GM23248 (cell line): ENCODE measurements at places on chromosomes 3 and 15.

GRCh38 chr3:131329774-131330173 lies 51.8 kb upstream of the NUDT16 start:
- no peak for DNase-seq

DNA sequence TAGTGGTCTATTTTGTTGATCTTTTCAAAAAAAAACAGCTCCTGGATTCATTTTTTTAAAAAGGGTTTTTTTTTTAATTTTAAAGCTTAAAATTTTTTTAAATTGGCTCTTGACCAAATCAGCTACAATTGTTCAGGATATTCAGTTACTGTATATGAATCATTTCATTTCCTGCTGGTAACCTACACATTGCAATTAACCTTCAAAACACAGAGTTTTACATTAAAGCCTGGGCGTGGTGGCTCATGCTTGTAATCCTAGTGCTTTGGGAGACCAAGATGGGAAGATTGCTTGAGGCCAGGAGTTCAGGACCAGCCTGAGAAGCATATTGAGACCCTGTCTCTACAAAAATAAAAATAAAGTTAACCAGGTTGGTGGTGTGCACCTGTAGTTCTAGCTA lies 163.4 kb downstream of the ALDH1A2 start:
- DNase-seq = no peak

- DNase-seq = no peak
These were observed 48.7 kb downstream of the GPD1L start for GRCh38 chr3:32155117-32155516.

DNA sequence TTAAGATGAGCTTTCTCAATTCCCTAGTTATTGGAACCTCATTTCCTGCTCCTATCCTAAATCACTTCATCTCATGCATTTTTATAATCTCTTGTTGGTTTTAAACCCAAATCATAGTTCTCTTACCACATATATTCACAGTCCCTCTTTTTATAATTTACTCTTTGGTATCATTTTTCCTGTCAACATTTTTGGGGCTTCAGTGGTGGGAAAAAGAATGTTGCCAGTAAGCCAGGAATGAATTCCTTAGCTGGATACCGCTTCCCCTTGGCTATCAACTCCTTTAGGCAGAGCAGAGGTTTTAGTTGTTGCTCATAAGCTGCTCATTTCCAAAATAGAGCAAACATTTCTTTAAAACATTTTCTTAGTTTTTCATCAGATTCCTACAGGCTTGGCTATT lies 112.3 kb downstream of the GALK2 start:
- peak; percentile 75 for DNase-seq

DNA sequence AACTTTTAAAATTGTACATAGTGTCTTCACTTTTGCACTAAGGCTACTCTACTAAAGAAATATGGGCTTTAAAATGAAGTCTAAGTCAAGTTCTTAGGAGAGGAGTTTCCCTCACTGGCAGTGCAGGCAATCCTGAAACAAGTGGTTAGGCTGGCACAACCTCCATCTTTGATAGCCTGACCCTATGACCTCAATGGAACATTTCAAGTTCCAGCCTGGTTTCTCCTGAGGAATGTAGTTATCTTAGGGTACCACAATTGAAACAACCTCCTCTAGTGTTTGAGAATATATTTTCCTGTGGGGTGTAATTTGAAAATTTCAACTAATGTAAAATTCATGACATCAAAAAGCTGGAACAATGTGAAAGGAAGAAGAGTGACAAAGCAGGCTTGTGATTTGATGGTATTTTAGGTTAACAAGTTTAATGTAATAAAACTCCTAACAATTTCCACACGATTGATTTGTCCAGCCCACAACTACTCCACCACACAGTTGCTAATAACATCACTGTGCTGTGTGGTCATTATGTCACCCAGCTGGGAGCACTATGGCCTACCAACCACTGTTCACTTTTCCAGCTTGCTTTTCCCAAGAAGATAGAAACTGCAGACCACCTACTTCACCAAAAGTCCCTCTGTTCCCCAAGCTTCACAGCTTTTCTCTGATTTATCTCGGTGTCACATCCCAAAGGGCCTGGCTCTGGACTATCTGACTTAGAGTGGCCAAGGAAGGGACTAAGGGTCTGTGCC lies 1.8 kb downstream of the WWTR1 start:
- DNase-seq = peak; percentile 62

DNA sequence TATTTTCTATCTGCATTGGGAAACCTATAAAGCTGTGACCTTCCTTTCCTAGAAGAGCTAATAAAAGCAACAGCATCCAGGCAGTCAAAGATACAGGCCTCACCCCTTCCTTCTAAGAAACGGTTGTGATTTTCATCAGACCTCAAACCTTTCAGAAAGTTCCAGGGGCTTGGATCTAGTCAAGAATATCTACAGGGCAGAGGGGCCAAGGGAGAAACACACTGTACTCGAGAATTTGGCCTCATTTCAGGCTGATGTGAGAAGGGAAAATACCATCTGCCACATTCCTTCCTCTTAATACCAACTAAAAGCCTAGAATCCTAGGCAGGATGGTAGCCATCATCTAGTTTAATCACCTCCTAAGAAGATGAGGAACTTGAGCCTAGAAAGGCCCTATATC lies 24.5 kb upstream of the BCL6 start:
- DNase-seq = no peak

DNA sequence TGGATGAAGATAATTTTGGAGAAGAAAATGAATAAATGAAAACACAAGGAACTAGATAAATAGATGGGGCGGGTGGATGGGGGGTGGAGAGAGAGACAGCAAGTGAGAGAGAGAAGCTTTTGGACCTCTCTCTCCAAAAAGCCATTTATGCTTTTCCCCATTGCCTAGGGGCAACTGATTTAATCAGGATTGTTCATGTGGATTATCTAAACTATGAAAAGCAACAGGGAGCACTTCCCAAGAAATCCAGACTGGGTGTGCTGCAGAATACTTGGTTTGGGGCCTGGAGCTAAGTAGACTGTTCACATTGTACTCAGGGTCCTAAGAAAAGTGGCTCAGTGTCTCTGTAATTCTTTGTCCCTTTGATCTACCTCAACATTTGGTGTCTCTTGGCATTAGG lies 367.0 kb downstream of the TIGIT start:
- DNase-seq = no peak

DNA sequence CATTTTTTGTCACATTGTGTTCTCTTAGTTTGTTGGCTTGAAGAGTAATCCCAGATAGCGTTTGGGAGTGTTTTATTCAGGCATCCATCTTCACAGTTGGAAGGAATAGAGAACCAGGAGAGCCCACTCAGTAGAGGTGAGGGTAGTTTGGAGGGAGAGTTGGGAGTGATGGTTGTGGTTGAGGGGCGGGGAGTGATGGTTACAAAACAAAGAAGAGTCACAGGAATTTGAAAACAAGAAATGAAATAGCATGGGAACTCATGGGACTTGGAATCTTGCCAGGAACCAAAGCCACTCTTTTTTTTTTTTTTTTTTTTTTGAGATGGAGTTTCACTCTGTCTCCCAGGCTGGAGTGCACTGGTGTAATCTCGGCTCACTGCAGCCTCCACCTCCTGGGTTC lies 36.3 kb downstream of the DUT start:
- DNase-seq = peak; percentile 55

DNA sequence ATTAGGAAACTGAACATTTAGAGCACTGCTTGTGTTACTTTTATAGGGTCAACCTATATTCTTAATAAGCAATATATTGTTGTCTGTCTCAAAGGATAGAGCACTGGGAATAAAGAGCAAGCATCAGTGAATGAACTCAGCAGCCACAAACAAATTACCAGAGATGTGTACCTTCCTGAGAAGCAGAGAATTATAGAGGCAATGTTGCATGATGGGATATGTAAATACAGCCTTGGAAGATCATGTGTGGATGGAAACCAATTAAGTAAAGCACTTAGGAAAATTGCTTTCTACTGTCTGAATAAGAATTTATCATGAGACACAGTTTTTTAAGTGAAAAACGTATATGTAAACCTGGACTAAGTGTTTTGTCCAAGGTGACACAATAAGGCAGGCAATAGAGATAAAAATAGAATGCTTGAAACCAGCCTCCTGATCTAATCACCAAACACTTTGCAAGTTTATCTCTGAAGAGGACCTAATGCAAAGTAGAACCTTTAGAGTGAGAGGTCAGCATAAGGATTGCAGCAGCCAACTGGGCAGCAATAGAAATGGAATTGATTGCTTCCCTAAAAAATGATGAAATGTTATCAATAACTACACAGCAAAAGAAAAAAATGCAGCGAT lies 848.0 kb downstream of the TUSC7 start:
- DNase-seq = no peak

- no peak for DNase-seq
These were observed 50.3 kb downstream of the APBA2 start for GRCh38 chr15:28936081-28936480.

- no peak for DNase-seq
These were observed 18.5 kb downstream of the TRANK1 start for GRCh38 chr3:36926292-36926897.

DNA sequence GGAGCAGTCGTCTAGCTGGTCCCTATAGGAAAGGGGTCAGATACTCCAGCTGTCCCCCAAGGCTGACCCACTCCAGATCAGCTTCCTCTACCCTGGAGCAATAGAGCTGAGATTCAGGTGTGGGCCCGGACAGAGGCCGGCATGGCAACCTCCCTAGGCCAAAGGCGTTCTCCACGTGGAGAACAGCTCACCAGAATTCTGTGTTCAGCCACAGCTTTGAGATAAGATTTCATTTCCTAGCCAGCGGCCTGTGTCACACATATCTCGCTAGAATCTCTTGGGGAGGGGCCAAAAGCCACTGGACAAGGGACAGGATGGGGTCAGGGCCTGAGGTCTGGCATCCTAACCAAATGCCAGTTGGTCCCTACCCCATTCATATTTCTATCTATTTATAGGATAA lies 20.1 kb downstream of the SRGAP3 start:
- DNase-seq = no peak

DNA sequence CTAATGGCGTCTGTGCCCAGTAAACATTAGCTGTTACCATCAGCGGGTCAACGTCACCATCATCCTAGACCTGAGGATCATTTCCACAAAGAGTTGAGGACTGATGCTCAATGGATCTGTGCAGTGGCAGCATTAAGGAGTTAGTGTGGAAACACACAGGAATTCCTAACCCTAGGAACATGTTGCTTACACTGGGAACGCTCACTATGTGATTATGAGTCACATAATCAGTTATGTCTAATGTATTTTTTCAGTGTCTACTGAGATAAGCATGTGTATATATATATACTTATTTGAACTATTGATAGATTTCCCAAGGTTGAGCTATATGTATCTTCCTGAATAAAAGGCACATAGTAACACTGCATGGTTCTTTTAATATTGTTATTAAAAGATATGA lies 19.0 kb downstream of the ARNT2 start:
- DNase-seq = peak; percentile 21

DNA sequence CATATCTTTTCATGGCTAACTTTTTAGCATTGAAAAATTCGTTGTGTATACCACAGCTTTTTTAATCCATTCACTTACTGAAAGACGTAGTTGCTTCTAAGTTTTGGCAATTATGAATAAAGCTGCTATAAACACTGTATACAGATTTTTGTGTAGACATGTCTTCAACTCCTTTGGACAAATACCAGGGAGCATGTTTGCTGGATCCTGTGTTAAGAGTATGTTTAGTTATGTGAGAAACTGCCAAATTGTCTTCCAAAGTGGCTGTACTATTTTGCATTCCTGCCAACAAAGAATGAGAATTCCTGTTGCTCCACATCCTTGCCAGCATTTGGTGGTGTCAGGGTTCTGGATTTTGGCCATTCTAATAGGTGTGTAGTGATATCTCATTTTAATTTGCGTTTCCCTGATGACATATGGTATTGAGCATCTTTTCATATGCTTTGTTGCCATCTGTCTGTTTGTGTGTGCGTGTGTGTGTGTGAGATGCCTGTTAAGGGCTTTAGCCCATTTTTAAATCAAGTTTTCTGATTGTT lies 87.5 kb downstream of the TNFAIP8L3 start:
- no peak for DNase-seq

DNA sequence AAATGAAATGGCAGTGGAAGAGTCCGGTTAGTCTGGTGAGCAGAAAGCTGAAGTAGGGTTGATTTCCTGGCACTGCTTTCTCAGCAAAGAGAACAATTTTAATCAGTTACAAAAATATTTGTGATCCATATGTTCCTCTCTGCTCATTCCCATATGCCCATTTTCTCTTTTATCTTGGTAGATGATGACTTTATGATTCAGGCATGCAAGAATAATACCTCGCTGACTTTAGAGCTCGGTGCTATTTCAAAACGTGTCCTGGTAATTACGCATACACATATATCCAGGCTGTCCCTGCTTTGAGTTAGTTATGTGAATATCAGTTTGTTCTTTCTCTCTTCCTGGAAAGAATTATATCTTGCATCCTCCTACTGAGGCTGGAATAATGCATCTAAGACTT lies 38.5 kb downstream of the ARPP21 start:
- no peak for DNase-seq

DNA sequence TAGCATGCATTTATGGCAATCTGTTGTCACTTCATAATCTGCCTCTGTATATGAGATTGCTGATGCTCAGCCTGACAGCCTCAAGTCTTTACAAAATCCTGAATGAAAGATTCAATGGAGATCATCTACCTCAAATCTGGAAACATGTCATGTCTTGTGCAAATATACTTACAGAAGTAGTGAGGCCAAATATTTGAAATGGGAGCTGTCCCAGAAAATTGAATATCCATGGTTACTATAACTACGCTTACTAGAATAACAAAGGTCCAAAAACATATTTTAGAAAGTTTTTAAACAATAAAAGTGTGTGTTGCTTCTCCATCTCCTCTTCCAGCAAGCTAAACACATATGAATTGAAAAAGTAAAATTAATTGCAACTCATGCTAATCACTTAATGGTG lies 133.2 kb upstream of the DPH6 start:
- no peak for DNase-seq

- no peak for DNase-seq
These were observed 299.9 kb downstream of the UACA start for GRCh38 chr15:70463453-70463834.

GRCh38 chr3:177754508-177754921 lies 557.2 kb upstream of the TBL1XR1 start:
- no peak for DNase-seq
